Dermis blood vessel endothelial cell (primary cell): ENCODE measurements at places on chromosomes 2 and 18. TPM values are rescaled to one million over a fixed set of nuclear protein-coding genes. Genes with fewer than 3 reads are reported as not detected.

DNA sequence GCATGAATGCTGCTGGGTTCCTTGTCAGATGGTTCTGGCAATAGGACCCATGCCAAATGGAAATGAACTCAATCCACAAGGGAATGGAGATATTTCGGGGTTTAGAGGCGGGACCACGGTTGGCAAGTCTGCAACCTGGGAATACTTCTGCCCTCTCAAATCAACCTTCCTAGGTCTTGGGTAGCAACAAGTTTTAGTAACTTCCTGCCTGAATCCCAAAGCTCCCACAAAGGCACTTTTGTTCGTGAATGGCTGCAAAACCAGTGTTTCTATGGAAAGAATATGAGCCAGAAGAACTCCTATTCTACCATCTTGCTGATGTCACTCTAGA lies 790.1 kb upstream of the SLC8A1 start:
- DNase-seq, result no peak

The KIF5C gene
- 0.14 and 0.34 TPM in 2 replicates for total RNA-seq

GRCh38 chr18:6871566-6871965 lies 142.1 kb downstream of the ARHGAP28 start:
- DNase-seq, result no peak

The VWA3B gene
- total RNA-seq, result not detected in 2 replicates

DNA sequence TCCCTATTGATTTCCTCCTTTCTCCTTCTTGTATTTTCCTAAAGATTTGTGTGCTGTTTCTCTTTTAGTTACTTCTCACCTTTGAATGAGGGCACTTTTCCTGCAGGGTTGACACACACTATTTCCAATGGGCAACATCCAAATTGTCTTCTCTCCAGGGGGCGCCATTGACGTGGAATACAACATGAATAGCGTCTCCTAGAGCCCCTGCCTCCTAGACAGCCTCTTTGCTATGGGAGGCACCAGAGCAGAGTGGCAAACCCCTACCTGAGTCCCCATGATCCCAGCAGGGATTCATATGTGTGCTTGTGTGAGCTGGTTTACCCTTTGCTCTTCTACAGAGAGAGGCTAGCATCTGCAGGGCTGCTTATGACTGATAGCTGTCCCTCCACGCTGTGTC lies 61.3 kb upstream of the ITSN2 start:
- DNase-seq, result peak; percentile 83

GRCh38 chr2:129935118-129935517 lies 44.3 kb upstream of the RAB6C start:
- DNase-seq, result no peak
